ENCODE measurements at places on chromosomes 16 and 17.

- DNase-seq = no peak
These were observed 57.4 kb downstream of the EMP2 start for GRCh38 chr16:10522966-10523365.

GRCh38 chr16:10897134-10897533 is 20.1 kb downstream of the CIITA start:
- no peak for DNase-seq

GRCh38 chr16:85366031-85366763 is 246.9 kb upstream of the GSE1 start:
- DNase-seq = no peak

- DNase-seq = no peak
These were observed 65.7 kb upstream of the LYRM9 start for GRCh38 chr17:27958708-27959381.

- no peak for DNase-seq
These were observed 439.5 kb downstream of the WWOX start for GRCh38 chr16:78538919-78539318.

GRCh38 chr16:83393196-83393981 is 414.4 kb upstream of the HSBP1 start:
- no peak for DNase-seq

DNA sequence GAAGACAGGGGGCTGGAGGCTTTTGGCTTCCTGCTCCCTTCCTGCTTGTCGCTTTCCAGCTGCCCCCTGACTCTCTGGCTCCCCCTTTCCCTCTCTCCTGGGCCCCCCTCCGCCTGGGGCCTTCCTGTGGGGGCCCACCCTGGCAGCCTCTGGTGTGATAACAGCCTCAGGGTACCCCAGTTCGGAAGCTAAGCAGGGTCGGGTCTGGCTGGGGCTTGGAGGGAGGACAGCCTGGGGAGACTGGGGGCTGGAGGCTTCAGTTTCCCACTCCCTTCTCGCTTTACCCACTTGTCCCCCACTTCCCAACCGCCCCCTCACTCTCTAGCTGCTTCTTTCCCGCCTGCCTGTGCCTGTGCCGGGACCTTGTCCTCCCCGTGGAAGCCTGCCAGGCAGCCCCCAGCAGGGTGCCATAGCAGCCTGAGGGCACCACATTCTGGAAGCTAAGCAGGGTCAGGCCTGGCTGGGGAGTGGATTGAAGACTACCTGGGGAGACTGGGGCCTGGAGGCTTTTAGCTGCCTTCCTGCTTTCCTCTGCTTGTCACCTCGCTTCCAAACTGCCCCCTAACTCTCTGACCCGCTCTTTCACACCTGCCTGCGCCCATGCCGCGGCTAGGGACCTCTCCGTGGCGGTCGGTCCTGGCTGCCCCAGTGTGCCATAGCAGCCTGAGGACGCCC is 2275.5 kb downstream of the TP53TG3F start:
- no peak for DNase-seq

GRCh38 chr16:7449306-7449705 is 116.7 kb downstream of the RBFOX1 start:
- DNase-seq = no peak

- no peak for DNase-seq
These were observed 2.2 kb upstream of the MAP2K6 start for GRCh38 chr17:69412251-69412671.

DNA sequence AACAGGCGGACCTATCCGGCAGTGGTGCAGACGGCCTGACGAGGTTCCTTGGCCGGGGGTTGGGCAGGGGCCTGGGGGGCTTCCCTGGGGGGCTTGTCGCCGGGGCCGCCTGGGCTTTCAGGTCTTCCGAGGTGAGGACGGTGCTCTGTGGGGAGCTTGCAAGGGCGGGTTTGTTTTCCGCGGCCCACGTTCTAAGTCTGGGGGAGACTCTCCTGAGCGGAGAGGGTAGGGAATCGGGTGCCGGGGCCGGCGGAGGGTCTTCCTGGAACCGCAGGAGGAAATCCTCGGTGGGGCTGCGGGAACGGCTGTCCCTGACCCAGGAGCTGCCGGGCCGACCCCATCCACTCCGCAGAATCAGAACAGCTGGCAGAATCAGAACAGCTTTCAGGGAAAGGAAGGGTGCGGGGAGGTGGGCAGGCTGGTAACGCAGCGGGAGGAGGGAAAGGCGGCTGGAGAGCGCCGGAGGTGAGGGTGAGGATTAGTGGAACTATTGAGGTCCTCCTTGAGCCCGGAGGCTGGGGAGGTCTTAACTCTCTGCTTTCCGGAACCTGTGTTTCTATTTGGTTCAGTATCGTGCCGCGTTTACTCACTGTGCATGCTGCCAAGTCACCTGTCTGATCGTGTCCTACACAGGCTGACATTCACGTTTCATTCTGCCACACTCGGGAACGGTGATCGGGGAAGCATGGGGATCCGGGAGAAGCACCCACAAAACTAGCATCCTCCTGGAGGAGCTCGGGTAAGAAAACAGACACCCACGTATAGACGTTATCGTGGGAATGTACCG is 28.9 kb downstream of the CPSF4L start:
- no peak for DNase-seq

DNA sequence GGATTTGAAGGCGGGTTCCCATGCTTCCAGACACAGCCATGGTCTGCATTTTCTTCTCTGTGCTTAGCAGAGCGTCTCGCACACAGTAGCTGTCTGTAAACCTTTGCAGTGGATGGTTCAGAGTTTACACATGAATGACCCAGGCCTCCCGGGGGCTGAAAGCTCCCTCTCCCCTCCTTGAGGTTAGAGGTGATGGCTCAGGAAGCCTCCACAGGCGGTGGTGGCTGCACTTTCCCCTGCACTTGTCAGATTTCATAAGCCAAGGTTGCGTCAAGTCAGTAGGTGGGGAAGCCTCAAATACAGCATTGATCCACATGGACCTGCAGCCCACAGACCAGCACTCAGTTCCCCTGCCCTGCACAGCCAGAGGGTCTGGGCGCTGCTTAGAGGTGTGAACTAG is 211.9 kb downstream of the KATNIP start:
- no peak for DNase-seq

DNA sequence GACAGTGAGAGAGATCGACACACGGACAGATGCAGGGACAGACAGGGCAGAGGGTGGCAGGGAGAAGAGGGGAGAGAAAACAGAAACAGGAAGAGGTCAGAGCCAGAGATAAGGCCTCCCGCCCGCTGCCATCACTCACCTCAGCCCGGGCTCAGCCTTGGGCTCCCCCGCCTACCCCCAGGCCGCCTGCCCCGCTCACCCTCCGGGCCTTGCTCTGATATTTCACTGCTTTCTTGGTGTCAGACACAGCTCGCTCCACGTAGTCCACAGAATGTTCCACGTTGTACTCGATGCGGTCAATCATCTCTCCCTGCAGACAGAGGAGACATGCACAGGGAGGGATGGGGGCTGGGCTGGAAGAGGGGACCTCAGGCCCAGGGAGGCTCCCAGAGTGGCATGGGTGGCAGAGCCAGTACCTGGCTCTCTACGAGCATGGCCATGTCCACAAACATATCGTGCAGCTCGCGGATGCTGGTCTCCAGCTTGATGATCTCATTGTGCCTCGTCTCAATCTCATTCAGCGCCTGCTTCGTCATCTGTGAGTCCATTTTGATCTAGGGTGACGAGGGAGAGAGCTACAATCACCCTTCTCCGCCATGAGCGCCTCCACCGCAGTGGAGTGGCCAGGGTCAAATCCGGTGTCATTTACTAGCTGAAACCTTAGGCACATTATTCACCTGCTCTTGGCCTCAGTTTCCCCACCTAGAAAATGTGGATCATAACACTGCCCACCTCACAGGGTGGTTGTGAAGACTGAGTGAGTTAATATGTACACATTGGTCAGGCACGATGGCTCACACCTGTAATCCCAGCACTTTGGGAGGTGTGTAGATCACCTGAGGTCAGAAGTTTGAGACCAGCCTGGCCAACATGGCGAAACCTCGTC is 8.2 kb downstream of the HSD3B7 start:
- DNase-seq = peak; percentile 62

DNA sequence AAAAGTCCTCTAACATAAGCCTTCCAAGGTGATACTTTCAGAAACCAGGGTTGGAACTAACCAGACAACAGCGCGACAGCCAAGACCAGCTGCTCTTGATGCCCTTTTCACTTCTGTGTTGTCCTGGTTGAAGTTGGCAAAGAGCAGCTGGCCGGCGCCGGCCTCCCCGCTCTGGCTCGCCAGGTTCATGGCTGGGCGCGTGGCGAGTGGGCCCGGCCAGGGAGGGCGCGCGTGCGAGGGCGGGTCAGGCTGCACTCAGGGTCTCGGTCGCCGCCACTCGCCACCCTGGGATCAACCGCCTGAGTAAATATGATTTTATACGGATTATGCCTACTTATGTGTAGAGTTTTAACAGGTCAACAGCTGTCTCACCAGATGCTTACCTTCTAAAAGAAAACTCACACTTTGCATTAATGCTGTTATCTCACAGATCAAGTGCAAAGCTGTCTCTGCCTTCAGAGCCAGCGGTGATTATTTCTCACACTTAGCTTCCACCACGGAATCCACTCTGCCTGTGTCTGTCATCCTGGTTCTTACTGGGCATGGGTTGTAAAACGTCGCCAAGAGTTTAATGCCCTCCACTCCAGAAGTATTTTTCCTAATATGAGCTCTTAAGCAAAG is 13.5 kb downstream of the KCTD2 start:
- DNase-seq = no peak

DNA sequence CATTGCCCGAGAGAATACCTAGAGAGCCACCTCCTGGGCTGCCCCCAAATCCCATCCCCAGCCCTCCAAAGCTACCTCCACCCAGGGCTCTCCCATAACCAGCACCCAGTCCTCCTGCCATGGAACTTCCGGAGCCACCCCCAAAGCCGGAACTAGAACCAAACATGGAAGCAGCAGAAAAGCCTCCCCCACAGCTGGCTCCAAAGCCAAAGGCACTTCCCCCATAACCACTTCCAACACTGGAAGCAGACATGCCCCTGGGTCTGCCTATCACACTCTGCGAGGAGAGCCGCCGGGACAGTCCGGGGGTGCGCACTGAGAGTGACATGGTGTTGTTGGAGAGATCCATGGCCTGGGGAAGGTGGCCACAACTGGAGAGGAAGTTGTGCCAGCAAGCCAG is at the start of gene KRT12:
Gene KRT12 (minus strand): TSS at position 386 of the 400 bp plus-strand sequence. CDS start 37 bp downstream, at position 349.
- DNase-seq = no peak

- no peak for DNase-seq
These were observed 29.7 kb downstream of the FAM222B start for GRCh38 chr17:28812748-28813377.

GRCh38 chr16:89606006-89606405 is 7.4 kb upstream of the DPEP1 start:
- no peak for DNase-seq

DNA sequence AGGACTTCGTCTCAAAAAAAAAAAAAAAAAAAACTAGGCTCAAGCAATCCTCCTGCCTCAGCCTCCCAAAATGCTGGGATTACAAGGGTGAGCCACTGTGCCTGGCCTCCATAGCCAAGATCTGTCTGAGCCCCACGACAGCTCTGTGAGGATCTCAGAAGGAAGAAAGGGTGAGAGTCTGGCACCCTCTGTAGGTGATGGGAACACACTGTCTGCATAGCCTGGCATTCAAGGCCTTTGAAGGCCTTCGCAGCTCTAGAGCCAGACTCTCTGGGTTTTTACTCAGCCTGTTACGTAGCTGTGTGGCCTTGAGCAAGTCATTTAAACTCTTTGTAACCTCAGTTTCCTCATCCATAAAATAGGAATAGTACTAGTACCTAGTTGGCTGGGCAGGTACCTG is 6.3 kb upstream of the XPO6 start:
- DNase-seq = no peak

GRCh38 chr17:76091526-76092286 is 11.9 kb downstream of the EXOC7 start:
- DNase-seq = no peak

DNA sequence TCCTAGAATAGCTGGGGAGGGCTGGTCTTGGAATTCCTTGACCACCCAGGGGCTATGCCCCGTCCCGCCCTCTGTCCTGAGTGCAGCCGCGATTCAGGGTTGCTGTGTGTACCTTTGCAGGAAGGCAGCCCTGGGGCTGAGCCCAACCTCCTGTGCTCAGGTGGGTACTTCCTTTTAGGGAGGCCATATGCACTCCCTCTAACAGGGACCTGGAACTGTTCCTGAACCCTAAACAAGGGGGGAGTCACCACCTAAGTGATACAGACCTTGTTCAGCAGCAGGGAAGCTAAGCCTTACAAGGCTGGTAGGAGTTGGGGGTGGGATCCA is 24.6 kb downstream of the LLGL2 start:
- no peak for DNase-seq

GRCh38 chr16:85882181-85882810 is 16.7 kb upstream of the IRF8 start:
- DNase-seq = no peak

- no peak for DNase-seq
These were observed 9.4 kb upstream of the ENGASE start for GRCh38 chr17:79065105-79065670.

GRCh38 chr16:82072313-82072712 is 37.3 kb downstream of the HSD17B2 start:
- DNase-seq = no peak
